ENCODE measurements at places on chromosomes 7 and 10.
A peak's percentile ranks its signal among the peaks of the same experiment; 100 is the strongest.

GRCh38 chr10:110008518-110009339, 945 bp downstream of the ADD3 start:
- peak; percentile 70 for DNase-seq

DNA sequence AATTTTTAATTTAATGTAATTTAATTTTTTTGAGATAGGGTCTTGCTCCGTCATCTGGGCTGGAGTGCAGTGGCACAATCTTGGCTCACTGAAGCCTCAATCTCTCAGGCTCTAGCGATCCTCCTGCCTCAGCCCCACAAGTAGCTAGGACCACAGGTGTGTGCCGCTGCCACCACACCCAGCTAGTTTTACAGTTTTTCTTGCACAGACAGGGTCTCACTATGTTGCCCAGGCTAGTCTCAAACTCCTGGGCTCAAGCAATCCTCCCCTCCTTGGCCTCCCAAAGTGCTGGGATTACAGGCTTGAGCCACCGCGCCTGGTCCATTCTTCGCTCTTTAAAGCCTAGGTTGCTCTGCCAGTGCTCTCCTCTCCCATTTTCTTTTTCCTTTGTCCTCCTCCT, 12.9 kb downstream of the CALML3 start:
- DNase-seq, result no peak

DNA sequence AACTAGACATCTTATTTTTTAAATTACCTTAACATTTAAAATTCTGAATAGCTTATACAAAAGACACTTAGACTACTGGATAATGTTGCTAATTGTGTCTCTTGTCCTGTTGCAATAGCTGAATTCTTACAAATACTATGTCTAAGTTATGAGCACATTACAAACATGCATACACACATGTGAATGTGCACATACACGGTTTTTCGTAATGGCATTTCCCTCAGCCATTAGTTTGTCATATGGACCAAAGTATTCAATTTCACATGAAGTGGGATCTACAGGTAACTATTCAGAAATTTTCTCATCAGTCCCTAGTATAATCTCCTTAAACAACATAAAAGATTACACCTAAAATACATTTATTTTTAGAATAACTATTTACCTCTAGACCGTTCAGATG, 178.6 kb upstream of the BET1 start:
- no peak for DNase-seq

GRCh38 chr7:12297283-12298108, 86.4 kb downstream of the TMEM106B start:
- no peak for DNase-seq

- DNase-seq, result no peak
These were observed 124.5 kb upstream of the SLC13A1 start for GRCh38 chr7:123324283-123324682.

GRCh38 chr7:25854059-25854458, 297.9 kb upstream of the NFE2L3 start:
- DNase-seq, result no peak

DNA sequence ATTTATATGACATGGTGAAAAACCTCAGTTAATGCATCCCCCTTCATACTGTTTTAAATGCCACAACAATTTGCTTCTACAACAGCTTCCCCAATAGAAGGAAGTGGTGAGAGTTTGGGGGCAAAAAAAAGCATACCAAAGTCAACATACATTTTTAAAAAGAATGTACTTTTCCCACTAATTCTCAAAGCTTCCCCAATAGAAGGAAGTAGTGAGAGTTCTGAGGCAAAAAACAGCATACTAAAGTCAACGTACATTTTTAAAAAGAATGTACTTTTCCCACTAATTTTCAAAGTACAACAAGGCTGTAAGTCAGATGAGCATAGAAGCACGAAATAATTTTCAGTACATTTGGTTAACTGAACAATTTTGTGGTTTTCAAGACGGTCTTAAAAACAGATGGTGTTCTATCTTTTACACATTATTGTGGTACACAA, 24.0 kb downstream of the WASL start:
- DNase-seq, result no peak

DNA sequence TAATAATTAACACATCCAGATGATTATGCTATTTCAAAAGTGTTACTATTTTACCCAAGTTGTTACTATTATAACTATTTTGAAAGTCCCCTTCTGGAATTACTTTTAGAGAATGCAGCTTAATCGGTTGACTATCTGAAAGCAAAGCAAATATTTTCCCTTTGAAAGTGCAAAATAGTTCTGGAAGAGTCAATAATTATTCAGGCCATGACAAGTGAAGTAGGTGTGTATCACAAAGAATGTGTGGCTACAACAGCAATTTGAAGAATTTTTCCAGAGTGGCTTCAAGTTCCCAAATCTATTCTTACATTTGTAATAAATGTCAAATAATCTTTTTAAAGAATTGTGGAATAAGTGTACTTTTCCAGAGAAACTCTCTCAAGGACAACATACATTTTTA, 42.8 kb downstream of the RNLS start:
- no peak for DNase-seq

GRCh38 chr10:122348935-122349361, 25.6 kb upstream of the PLEKHA1 start:
- DNase-seq, result no peak

GRCh38 chr10:128943111-128943510, 523.9 kb upstream of the MGMT start:
- DNase-seq, result no peak

GRCh38 chr10:77867124-77867719, 59.3 kb downstream of the DLG5 start:
- DNase-seq, result no peak

GRCh38 chr7:115476671-115477181, 553.8 kb downstream of the TFEC start:
- DNase-seq, result no peak

DNA sequence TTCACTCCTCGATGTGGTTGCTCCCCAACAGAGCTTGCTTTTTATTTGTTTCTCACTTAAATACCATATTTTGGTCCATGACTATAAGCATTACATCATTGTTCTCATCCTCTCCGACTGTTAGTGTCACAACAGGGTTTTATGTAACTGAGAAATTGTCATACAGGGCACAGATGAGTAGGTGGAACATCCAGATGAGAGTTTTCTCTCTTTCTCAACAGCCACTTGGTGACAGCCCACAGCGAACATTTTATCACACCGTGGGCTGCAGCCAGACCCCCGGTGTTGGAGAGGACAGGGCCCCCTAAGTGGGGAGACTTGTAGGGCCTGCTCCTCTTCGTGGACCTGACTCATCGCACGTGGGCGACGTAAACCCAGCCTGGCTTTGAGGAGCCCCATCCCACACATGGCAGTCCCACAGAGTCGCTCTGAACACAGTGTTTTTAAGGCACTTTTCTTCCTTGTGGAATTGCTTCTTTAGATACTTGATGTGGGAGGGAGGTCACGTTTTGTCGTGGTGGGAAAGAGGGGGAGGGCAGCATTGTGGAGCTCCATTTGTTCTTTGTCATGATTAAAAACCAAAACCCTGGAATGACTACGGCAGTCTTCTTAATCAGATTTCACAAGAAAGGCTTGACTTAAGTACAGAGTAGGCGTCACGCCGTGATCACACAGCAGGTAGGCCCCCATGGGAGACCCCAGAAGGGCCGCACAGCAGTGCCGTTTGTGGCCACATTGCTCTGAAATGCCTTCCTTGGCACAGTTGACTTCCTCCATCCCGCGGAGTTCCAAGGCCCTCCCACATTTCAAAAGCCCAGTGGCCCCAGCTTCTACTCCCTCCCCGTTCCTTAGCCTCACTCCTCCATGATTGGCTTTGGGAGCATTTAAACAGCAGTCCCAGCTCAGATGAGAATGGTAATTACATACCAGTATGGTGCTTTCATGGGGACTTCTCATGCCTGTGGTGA, 220.6 kb downstream of the CCDC3 start:
- DNase-seq, result no peak

DNA sequence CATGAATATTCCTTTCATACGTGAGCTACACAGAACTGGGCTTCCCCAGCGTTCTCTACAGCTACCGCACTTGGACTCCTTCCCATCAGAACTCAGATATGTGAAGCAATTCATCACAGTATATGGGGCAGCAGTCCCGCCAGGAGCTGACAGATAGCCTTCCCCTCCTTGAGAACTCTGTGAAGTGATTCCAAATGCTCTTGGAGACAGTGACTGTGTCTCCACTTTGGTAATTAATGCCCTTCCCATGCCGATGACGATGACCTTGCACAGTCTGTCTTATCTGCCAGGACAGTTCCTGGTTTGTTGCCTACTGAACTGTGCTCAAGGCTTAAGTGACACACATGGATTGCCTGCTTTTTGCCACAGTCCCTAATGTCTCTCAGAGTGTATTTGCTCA, 75.0 kb upstream of the AFAP1L2 start:
- DNase-seq, result no peak

- DNase-seq, result no peak
These were observed 18.7 kb downstream of the PLXNA4 start for GRCh38 chr7:132557489-132558044.

DNA sequence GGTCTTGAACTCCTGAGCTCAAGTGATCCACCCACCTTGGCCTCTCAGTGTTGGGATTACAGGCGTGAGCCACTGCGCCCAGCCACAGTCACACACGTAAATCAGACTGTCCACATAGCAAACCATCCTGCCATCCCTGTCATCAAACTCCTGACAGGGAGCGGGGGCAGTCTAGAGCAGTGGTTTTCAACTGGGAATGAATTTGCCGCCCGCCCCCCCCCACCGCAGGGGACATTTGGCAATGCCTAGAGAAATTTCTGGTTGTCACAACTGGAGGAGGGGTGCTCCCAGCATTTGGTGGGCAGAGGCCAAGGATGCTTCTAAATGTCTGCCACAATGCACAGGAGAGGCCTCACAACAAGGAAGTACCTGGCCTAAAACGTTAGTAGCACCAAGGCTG, 24.1 kb downstream of the CAMK2G start:
- no peak for DNase-seq

All from CD8-positive, alpha-beta memory T cell (primary cell).